A172 (cell line): ENCODE measurements at places on chromosomes 5 and 9.

DNA sequence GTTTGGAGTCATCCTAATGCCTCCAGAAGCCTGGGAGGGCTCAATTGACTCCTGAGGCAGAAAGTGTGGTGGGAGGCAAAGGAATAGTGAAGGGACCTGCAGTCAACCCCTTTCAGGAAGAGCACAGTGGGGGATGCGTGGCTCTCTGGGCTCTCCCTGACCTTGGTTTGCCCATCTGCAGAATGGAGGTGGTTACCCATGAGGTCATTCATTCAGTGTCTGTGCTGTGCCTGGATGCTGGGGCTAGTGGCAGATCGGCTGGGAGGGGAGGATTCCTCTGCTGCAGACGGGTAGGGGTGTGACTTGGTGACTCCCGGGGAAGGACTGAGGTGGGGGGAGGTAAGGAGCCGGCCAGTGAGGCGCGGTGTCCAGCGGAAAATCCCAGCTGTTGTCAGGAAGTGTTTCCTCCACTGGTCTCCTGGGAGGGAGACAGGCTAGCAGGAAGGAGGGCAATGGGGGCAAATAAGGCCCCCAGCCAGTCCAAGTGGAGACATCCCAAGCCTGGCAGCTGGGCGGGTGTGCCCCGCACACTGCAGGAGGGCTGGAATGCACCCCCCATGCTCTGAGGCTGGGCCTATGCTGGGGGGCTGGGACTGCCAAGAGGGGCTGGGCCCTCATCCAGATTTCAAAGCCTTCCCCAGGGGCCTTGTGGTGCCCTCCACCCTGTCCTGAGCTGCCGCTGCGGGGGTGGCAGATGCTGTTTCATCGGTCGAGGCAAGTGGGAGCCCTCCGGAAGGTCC is 10.9 kb downstream of the CXXC5 start:
- DNase-seq, result peak; percentile 97

GRCh38 chr5:90506221-90506620 is 23.2 kb downstream of the LYSMD3 start:
- no peak for DNase-seq

GRCh38 chr5:9782826-9783560 is 152.8 kb upstream of the TAS2R1 start:
- no peak for DNase-seq

- no peak for DNase-seq
Measured at GRCh38 chr9:131886826-131887225, 146.9 kb upstream of the RAPGEF1 start.
